ENCODE measurements at places on chromosomes 12 and 14.

DNA sequence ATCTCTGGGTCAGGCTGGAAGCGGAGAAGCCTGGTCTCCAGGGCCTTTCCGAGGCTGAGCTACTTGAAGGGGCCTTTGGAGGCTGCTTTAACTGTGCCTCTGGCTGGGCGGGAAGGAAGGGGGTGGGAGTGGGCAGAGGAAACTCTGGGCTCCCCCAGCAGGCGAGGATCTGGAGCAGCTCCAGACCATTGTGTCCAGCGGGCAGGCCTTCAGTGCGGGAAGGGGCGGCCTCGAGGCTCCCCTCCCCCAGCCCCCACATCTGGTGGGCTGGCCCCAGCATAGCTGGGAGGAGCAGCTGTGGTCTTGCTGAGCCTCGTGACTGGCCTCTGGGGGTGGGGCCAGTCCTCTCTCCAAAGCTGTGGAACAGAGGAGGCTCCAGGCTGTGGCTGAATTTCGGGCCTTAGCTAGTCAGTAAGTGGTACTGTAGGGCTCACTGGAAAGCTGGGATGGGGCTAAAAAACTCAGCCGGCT is 3.4 kb downstream of the TAMALIN start:
- peak; percentile 85 for DNase-seq

GRCh38 chr12:6361834-6362233 is 13.5 kb downstream of the SCNN1A start:
- DNase-seq = peak; percentile 56

DNA sequence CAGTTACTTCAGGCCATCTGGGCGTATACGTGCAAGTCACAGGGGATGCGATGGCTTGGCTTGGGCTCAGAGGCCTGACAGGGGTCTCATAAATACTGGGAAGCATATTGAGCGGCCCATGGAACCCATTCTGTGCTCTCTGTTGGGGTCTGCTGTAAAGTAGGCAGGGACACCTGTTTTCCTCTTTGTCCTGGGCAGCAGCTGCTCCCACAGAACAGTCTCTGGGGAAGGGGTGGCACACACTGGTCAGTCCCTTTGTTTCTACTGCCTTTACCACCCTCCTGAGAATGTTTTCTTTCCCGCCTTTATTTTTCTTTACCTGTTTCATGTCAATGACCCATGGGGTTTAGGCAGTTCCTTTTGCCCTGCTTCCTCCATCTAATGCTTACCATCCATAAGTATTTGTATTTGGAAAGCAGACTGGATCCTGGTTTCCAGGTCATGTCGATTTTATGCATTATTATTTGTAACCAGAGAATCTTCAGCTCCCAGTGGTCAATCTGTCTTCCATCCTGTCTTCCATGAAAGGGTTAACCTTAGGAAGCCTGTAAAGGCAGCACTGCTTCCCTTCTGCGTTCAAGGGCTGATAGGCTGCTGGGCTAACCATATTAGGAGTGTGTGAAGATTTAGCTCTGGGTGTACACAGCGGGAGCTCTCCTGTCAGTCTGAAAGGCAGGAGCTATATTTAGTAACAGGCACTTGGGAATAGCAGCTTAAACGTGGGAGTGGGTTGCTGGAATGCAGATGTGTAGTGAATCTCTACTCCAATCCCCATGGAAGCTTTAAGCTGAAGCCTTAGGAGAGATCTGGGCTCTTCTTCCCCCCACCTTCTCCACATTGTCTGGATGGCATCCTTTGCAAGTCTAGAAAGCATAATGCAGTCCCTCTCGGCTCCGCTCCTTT is 124.0 kb downstream of the DYRK2 start:
- no peak for DNase-seq

- no peak for DNase-seq
These were observed 11.1 kb downstream of the GLIPR1L1 start for GRCh38 chr12:75345531-75345930.

DNA sequence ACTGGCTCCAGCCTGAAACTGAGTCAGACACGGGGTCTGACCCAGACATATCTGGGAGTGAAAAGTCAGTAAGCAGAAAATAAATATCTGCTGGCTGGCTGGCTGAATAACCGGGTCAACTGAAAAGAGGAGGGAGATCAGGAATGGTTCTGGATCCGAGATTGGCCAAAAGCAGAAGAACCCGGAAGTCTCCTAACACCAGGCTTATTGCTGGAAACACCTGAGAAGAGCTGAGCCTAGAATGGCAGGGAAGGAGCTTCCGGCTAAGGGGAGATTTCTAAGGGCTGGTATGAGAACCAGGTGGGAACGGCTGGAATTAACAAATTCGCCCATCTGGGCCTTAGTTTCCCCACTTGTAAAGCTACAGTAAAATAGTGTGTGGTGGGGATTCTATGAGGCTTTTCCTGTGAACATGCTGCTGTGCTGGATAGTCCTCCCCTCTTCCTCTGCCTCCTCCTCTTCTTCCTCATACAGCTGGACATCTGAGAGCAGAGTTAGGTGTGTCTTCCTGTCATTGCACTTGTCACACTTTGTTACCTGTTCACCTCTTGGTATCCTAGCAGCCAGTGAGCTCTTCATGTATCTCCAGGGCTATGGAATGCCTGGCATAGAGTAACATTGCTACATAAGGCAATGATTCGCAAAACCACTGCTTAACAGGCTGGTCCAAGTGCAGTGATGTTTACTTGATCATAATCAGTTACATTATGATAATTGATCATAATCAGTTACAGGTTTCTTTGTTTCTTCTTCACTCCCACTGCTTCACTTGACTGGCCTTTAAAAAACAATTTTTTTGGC is 2.0 kb upstream of the SHMT2 start:
- DNase-seq = no peak

DNA sequence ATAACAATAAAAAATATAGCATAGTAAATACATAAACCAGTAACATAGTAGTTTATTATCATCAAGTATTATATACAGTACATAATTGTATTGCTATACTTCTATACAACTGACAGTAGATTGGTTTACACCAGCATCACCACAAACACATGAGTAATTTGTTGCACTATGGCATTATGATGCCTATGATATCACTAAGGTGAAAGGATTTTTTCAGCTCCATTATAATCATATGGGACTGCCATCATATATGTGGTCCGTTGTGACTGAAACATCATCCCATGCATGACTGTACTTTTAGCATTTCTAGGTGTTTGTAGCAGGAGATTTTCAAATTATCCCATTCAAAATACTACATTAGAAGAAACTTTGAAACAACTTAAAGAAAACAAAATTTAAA is 77.8 kb downstream of the IFT81 start:
- no peak for DNase-seq

- DNase-seq = peak; percentile 57
These were observed 43.4 kb downstream of the PSMA6 start for GRCh38 chr14:35335388-35336092.

- DNase-seq = no peak
These were observed 8.3 kb downstream of the TMX1 start for GRCh38 chr14:51248016-51248987.

- DNase-seq = no peak
These were observed 14.2 kb upstream of the RIOX1 start for GRCh38 chr14:73476451-73476931.

DNA sequence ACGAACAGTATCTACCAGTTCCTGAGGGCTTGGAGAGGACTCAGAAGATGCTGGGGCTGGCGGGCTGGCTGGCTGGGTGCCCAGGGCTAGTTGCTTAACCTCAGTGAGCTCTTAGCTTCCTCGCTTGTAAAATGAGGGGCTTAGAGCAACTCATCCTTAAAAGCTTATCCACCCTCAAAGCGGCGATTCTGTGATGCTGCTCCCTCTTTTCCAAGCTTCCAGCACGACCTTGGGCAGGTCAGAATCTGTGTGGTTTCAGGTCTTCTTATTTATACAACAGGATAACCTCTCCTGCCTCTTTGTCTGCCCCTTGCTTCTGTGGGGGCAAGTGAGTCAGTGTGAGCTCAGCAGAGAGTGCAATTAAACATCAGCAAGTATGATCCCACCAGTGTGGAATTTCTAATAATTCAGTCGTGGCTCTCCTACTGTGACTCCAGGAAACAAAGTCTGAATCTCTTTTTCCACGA is 281.8 kb downstream of the KSR2 start:
- DNase-seq = no peak

- no peak for DNase-seq
These were observed 128.3 kb downstream of the PLXNC1 start for GRCh38 chr12:94276725-94277124.

- DNase-seq = no peak
These were observed 14.1 kb downstream of the EIF2B2 start for GRCh38 chr14:75016815-75017214.

- DNase-seq = no peak
These were observed 113.0 kb downstream of the RMST start for GRCh38 chr12:97575403-97576193.

GRCh38 chr14:102481791-102482238 is 27.8 kb downstream of the ANKRD9 start:
- DNase-seq = no peak

DNA sequence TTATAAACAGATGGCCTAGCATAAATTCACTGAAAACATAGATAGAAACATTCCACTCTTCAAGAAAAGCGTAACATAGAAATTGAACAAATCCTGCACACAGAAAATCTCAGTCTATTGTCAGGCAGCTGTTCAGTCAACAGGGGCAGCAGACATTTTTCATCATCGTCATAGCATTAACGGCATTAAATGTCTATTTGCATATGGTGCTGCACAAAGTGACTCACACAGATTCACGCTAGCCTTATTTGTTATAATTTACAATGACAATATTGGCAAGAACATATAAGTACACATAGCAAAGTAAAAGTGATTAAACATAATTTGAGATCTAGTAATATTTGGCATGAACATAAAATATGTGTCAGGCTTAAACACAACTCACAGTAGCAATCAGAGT is 95.7 kb downstream of the CEP128 start:
- no peak for DNase-seq

- no peak for DNase-seq
These were observed 177.5 kb upstream of the TMTC1 start for GRCh38 chr12:29961231-29961630.
